ENCODE measurements at places on chromosomes 3 and 15. TPM values are rescaled to one million over a fixed set of nuclear protein-coding genes. Genes with fewer than 3 reads are reported as not detected.

TMOD2 gene
- polyA plus RNA-seq, result 1.4 TPM

GOLGA8M gene
- polyA plus RNA-seq, result not detected

RASA2 gene
- polyA plus RNA-seq, result 3.6 TPM

HIGD2B gene
- polyA plus RNA-seq, result not detected

BLOC1S6 gene
- 23.2 TPM for polyA plus RNA-seq

DUOXA2 gene
- polyA plus RNA-seq, result 1.4 TPM

IQCF5 gene
- not detected for polyA plus RNA-seq

AQP9 gene
- polyA plus RNA-seq, result 0.60 TPM

RPL29 gene
- 1,880 TPM for polyA plus RNA-seq

ACAN gene
- polyA plus RNA-seq, result not detected

DISP2 gene
- polyA plus RNA-seq, result 1.8 TPM

GRCh38 chr15:43911235-43911781, 84.5 kb downstream of the WDR76 start:
- DNase-seq, result no peak

- DNase-seq, result no peak
Measured at GRCh38 chr3:23874359-23875112, 42.3 kb downstream of the NKIRAS1 start.

DNA sequence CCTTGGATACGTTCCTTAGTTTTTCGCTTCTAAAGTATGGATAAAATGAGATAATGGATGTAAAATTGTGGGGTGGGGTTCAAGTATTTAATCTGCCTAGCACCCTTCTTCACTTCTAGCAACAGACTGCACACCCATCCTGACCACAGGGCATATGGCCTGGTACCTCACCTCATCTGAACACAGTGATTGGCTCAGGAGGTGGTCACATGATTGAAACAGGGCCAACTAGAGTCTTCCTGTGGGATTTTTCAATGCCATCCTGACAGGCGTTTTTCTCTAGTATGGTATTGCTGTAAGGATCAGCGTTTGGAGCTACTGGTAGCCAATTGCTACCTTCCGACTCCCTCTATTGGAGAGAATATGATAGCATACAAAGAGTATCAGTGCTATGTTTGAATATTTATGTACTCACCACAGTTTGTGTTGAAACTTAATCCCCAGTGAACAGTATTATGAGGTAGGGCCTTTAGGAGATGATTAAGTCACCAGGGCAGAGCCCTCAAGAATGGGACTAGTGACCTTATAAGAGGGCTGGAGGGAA, 172.2 kb downstream of the PPM1L start:
- no peak for DNase-seq

DNA sequence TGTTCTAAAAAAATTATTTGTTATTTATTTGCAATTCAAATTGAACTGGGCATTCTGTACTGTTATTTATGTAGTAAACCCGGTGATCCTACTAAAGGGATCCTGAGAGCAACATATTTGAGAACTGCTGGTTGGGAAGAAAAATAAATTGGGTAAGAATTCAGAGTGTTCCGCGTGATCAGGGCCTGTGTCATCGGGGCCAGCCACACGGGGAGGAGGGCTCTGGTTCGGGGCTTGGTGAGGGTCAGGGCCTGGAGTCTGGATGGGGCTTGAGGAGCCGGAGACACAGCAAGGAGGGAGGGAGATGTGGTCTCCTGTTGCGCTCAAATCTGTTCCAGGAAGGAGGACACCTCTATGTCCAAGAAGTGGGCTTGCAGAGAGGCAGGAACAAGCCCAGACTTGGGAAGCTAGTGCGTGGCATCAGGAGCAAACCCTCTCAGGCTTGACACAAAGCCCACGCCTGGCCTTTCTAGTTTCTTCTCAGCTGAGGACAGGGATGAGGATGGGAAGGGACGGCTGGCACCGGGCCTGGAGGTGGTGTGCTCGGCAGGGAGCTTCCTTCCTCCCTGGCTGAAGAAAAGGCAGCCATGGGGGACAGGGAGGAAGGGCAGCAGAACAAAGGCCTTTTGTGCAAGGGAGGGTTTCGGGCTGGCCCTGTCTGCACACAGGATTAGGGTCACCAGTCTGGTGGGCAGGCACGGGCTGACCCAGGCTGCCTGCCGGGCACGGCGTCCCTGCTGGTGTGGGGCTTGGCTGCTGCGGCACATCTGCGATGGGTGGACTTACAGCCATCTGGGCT, 22.9 kb upstream of the FBLN2 start:
- no peak for DNase-seq

GRCh38 chr3:156587760-156588069, 32.8 kb upstream of the SSR3 start:
- no peak for DNase-seq

- no peak for DNase-seq
Measured at GRCh38 chr3:26625187-26625586, 2.6 kb downstream of the LRRC3B start.

GRCh38 chr3:64359735-64360134, 134.5 kb upstream of the PRICKLE2 start:
- no peak for DNase-seq

DNA sequence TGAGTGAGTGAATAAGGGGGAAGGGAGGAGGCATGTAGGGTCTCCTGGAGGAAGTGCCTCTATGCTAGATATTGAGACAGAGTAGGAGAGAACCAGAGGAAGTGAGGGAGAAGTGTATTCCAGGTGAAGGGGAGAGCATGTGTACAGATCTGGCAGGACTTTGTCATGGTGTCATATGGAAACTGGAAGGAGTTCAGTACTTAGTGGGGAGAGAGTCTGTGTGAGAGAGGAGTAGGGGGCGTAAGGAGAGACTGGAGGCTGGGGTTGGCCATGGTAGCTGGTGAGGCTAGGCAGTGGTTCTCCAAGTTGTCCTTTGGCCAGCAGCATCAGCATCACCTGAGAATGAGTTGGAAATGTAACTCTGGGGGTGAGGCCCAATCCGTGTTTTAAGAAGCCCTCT, 29.6 kb upstream of the EPHB1 start:
- no peak for DNase-seq

DNA sequence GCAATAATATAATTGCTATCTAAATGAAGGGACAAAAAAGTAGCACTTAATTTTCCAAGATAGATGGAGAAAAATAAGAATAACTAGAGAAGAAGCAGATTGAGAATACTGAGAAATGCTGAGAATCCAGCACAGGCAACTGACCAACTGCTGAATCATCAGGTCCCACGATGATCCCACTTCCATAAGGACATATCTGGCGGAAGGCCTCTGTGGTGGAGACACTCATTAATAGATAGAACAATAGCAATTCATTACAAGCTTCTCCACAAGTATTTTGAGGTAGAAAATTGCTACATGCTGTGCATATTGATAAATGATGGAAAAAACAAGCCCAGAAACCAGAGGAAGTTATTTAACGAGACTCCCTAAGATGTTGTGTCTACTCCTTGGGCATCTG, 105.9 kb downstream of the DUT start:
- DNase-seq, result no peak

DNA sequence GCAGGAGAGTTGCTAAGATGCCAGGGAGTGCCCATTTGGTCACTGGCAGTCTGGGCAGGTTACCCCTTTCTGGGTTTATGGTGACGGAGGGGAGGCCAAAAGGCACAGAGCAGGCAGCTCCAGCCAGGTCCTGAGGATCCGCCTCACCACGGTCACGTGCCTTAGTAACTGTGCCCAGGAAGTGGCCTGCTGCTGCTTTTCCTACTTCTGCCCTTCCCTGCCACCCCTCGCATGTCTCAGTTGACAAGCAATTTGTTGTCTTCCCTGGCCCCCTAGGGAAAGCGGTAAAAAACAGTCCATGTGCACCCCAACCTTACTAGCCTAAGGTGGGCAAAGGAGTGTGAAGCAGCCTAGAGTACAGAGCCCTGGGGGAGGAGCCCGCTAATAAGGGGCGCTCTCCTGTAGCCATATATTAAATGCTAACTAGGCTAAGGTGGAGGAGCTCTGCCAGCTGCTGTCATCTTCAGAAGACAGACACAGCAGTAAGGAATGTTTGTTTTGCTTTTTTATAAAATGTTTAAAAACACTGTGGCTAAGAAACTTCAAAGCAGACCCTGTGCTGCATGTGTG, 9.1 kb upstream of the LIPH start:
- DNase-seq, result no peak

DNA sequence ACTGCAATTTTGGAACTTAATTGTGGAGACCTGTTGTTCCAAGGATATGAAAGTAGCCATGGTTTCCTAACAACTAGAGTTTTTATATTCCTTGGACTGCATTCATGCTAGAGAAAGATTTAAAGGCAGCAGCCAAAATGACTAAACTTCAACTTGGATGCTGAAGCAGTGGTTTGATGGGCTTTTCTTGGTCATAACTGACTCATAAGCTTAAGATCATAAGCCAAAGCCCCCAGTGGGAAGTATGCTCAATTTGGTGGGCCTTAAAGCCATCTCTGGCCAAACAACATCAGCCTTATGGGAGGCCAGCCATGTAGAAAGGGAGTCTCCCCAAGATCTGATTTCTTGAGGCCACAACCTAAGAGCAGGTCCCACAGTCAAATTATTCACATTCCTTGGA, 80.2 kb downstream of the ZNF280D start:
- no peak for DNase-seq

DNA sequence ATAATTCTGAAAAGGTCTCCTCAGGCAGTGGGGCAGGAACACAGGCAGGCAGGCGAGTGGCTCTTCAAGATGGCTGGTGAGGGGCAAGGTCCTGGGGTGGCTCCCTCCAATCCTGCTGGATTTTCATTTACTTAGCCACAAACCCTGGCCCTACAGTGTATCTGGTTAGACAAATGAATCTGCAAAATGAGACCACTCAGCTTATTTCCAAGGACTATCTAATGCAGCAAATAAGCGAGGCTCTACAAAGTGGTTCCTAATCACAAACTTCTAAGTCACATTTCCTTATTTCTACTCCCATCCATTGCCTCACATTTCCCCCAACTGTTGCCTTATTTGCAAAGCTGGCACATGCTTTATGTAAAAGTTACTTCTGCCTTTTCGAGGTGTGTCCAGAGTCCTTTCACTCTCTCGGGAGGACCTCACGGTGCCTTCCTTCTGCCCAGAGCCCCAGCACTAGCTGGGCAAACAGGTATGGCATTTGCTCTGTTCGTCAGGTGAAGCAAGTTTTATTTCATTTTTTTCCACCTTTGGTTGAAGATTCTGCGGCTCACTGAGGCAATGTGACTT, 40.5 kb downstream of the CCDC12 start:
- peak; percentile 20 for DNase-seq

- DNase-seq, result no peak
Measured at GRCh38 chr15:67108122-67108961, 42.9 kb downstream of the SMAD3 start.

- no peak for DNase-seq
Measured at GRCh38 chr3:113802795-113803455, 35.7 kb upstream of the GRAMD1C start.

DNA sequence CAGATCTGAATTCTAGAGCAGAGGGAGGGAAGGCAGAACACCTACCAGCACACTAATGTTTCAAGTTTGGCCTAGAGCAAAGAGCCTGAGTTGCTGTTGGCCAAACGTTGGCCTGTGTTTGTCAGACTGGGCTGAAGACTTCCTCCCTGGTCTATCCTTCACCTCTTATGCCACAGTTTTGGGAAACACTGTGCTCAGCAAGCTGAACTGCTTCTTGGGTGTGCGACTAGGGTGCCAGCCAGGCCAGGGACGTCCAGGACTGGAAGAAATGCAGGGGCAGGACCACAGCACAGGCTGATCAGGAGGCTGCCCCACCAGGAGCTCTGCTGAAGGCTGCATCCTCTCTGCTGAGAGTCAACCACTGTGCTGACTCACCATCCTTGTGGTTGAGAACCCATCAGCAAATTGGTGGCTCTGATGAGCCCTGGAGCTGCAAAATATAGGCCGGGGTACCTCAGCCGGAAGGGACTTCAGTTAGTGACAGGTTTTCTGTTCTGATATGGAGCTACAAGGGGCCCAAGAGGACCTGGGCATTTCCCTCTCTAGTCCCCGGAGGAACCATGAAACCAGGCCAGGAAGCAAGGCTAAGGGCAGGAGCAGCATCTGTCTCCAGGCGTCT, 131.6 kb upstream of the RASGRP1 start:
- DNase-seq, result no peak

GRCh38 chr3:184419171-184419570, 39.3 kb downstream of the CHRD start:
- no peak for DNase-seq

DNA sequence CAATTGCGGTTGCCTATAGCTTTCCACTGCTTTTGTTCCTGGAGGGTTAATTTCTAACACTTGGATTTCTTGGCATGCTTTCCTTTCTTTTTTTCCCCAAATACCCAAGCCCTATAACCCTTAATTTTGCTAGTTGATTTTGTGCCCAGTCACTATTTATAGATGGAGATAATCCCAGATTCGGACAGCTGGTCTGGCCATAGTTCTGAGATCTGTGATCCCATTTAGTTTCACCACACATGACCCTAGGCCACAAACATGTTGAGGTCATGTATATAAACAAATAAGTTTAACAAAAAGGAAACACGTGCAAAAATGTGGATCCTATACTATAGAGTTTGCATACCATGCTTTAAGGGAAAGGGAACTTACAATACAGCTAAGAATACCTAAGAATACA, 111.4 kb downstream of the ZMAT3 start:
- DNase-seq, result no peak

DNA sequence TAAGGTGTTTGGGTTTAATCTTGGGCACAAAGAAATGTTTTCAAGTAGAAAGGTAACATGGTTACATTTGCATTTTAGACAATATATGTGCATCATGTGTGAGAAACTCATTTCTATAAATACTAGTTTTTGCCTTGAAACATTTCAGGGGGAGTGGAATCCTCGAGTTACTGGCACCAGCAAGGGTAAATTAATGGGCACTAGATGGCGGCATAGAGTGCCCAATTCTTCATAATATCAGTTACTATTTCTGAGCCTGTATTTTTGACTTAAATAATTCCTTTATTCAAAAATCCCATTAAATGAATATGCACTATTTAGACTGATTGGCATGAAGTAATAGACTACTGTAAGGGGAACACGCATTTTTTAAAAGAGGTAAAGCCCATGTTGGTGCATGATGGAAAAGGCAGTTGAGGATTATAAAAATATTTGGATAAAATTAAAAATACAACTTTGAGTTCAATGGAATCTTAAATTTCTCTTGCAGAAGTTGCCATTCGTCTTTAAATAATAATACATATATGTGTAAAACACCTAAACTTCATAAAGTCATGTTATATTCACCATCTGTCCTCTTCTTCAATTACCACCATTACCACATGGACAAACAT, 106.3 kb downstream of the ZBTB20 start:
- DNase-seq, result no peak

- no peak for DNase-seq
Measured at GRCh38 chr3:49754536-49754935, 30.8 kb upstream of the GMPPB start.

GRCh38 chr3:21909096-21909495, 158.1 kb upstream of the ZNF385D start:
- no peak for DNase-seq

- DNase-seq, result no peak
Measured at GRCh38 chr3:9439331-9439730, 41.9 kb downstream of the SETD5 start.

DNA sequence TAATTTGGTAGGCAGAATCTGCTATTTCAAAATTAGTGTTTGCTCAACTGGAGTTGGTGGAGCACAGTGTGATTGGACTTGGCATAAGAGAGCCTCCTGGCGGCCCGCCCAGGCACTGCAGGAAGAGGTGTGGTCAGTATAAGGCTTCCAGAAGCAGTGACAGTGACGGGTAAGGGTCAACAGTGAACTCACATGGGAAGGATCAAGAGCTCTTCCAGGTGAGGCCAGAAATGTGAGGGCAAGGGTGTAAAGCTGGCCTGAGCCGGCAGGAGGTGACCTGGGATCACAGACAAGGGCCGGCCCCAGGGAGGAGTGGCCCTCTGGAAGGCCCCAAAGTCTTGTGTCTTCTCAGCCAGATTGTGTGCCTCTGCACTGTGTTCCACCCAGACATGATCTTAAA, 93.2 kb upstream of the RNF7 start:
- DNase-seq, result peak; percentile 87
